NCI-H187 (cell line): ENCODE measurements at places on chromosomes 6 and 20.

DNA sequence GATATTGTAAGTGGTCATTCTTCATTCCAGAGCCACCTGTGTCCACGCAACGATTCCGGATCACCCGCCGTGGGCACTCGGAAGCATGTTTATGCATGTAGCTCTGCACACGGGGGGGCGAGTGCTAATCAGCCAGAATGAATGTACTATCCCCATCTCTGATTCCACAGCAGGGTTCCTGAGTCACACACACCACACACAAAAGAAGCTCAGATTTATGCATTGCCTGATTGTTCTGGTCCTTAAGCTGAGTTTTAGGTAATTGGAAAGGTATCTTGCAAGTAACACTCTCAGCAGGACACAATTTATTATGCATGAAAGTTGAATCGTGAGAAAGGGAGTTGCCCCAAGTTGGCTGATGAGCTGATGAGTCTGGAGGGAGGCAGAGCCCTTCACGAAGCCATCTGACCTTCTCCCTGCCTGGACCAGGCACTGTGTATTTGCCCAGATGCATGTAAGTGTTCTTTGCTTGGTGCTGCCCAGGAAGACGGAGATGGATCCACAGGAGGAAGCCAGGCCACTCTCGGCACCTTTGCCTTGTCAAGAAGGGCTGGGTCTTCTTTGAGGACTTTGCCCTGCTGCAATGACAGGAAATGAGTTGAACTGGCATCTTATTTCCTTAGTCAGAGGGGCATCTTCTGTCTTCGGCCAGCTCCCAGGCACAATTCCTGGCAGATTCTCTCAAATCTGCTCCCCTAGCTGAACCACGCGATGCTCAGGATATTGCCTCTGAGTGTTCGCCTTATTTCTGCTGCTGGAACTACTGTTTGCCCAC lies 141.1 kb downstream of the SYNDIG1 start:
- no peak for DNase-seq

GRCh38 chr6:7052443-7053011 lies 55.2 kb upstream of the RREB1 start:
- no peak for DNase-seq

GRCh38 chr6:82178077-82178758 lies 69.3 kb downstream of the IBTK start:
- no peak for DNase-seq

DNA sequence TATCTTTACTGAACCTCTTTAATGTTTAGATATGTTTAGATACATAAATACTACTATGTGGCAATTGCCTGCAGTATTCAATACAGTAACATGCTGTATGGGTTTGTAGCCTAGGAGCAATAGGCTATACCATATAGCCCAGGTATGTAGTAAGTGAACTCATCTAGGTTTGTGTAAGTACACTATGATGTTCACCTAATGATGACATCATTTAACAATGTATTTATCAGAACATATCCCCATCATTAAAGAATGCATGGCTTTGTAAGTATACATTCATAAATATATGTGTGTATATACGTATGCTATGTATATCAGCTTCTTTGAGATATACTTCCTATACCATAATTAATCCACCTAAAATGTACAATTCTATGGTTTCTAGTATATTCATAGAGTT lies 631.2 kb upstream of the MAN1A1 start:
- DNase-seq: no peak

DNA sequence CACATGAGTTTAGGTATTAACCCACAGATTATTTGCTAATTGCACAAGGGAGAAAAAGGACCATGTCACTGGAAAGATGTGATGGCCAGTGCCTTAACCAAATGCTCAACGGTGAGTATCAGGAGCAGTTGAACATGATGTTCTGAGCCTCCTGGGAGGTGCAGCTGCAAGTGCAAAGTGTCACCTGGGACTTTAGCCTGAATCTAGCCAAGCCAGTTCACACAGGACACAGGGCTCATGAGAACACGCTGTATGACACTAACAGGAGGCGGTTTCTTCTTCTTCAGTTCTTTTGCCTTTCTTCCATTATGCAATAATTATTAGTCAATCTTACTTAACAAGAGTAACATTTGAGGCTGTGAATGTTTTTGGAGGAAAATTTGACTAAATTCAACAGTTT lies 225.3 kb downstream of the THBS2 start:
- no peak for DNase-seq

GRCh38 chr20:48875233-48875913 lies 46.1 kb upstream of the ARFGEF2 start:
- no peak for DNase-seq

- DNase-seq: no peak
Observed at GRCh38 chr6:124490122-124490521, 472.1 kb upstream of the RNF217 start.

- no peak for DNase-seq
Observed at GRCh38 chr20:43379239-43379917, 78.3 kb upstream of the SRSF6 start.

- no peak for DNase-seq
Observed at GRCh38 chr6:152828431-152828830, 77.8 kb downstream of the VIP start.

GRCh38 chr6:145502416-145502815 lies 232.9 kb downstream of the EPM2A start:
- DNase-seq: no peak

DNA sequence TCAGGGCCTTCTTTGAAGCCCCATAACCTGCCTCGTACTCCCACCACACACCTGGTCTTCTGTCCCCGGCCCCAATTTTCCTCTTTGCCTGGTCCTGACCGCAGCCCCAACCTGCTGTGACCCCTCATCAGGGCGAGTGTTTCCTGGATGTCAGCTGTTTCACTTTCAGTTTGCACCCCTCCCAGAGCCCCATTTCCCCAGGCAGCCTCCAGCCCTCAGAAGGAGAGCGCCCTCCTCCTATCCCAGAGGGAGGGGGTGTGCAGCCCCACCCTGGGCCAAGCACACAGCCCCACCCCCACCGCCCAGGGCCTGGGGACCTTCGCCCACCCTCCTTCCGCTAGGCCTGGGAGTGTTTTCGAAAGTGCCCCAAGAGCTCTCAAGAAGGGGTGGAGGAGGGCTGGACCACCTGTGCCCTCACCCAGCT lies 1.5 kb downstream of the BAK1 start:
- no peak for DNase-seq

DNA sequence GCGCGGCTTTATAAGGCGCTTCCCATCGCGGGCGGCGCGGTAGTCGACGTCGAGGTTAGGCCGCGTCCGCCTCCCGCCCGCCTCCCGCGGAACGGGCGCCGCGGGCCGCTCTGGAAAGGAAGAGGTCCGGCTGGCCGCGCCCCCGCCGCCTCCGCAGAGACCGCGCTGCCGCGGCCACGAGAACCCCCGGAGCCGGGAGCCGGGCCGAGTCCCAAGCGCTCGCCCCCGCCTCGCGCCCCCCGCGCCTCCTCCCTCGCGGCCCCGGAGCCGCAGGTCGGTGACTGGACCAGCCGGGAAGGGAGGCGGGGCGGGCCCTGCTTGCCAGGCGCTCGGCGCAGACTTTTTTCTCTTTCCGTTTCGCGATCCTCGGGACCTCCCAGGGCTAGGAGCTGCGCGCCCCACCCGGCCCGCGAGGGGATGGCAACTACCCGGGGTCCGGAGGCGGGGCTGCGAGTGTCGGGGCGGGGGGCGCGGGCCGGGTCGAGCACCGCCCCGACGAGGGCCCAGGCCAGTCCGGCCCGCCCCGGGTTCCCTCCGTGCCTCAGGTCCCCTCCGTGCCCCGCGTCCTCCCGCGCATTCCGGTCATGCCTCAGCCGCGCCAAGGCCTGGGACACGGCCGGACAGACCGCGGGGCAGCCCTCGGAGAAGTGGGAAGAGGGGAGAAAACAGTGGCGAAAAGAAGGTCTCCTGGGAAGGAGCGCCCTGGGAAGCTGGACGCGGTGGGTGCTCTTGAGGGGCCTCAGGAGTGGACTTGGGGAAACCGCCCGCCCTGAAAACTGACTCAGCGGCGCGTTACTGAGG lies 417 bp upstream of the PXDC1 start:
- no peak for DNase-seq

DNA sequence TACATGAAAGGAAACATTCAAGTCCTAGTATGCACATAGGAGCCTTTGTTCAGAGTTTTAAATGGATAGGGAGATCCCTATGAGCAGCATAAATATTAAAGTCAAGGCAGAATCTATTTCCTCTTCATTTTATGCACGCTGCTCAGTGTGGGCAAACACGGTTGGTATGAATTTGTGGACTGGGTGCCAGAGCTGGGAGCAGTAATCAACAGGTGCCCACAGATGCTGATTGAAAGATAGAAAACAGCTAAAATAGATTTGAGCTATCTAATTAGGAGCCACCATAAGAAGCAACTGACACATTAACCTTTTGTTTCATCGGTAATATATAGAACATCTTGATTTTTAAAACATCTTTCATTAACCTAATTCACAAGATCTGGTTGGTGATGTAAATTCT lies 175.5 kb downstream of the EYS start:
- no peak for DNase-seq

DNA sequence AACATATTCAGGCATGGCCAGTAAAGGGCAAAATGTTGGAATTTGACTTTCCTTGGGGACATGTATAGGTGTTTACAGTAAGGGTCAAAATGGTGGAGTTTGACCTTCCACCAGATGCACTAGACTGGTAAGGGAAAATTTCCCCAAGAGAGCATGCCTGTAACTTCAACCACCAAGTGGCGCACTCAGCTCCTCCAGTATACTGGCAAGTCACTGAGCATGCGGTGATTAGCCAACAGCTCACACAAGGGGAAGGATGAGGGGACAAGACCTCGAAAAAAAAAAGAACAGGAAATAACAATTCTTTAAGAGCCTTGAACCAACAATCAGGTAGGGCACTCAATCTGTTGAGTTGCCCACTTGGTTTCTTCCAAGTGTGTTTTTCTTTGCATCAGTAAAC lies 140.9 kb downstream of the EYS start:
- no peak for DNase-seq

GRCh38 chr6:166655251-166655650 lies 28.2 kb upstream of the RPS6KA2 start:
- no peak for DNase-seq

GRCh38 chr6:125717120-125717731 lies 32.2 kb upstream of the HEY2 start:
- no peak for DNase-seq

DNA sequence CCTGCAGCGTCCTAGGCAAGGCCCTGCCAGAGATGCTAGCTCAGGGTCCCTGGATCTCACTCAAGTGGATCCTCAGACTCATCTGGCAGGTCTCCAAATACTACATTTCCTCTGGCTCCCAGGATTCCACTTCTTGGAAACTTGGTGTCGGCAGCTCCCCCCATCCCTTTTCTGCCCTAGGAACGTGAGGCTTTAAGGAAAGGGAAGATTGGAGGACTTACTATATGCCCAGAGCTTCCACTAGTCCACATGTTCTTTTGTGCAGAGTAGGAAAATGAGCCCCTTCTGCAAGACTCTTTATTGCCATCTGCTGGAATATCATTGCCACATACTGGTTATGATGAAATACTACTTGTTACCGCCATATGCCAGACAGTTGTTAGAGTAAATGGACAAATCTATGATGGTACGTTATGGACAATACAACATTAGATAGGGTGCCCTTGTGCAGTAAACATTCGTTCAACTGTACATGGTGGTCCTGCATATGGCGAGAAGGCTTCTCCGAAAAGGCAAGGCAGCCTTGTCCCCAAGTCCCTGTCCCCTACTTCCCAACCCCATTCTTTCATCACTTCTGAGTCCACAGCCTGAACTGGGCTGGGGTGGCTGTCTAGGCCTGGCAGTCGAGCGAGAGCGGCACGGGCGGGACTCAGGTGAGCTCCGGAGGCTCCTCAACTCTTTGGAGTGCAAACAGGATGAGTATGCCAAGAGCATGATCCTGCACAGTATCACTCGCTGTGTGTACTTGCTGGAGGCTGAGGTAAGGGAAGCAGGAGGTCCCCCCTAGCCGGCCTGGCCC lies 780 bp downstream of the ARMC12 start:
- DNase-seq: peak; percentile 4

DNA sequence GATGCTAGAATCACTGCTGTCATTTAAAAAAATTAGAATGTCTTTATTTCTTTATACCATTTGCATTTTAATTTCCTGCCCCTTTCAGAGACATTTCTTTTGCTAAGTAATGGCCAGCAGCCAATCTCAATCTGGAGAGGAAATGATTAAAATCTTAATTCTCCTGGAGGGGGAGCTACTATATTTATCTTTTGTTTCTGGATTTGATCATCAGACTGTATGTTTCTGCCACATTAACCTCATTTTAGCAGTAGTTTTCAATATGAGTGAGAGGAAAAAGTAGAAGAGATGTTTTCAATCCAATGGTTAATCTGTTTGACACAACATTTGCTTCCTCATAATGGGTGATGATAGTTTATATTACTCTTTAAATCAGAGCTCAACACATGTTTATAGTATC lies 138.0 kb downstream of the FUT9 start:
- no peak for DNase-seq

GRCh38 chr6:163707387-163708355 lies 293.2 kb downstream of the QKI start:
- no peak for DNase-seq

GRCh38 chr6:37741757-37742400 lies 44.2 kb upstream of the MDGA1 start:
- no peak for DNase-seq

- DNase-seq: no peak
Observed at GRCh38 chr6:73710470-73710869, 14.5 kb downstream of the CD109 start.

DNA sequence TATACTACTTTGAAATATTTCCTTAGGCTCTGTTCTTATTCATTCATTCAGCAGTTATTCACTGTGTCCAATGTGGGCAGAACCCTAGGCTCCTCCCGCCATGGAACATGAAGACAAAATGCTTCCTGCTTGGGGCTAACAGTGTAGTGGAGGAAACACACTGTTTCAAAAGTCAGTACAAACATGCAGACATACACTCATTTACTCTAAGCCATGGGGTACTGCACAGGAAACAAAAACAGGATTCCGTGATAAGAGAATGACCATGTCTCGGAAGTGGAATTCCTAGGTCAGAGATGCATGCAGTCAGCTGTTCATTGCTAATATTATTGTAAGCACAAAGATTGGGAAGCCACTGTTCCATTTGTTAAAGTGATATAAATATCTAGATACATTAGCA lies 18.4 kb upstream of the FAM209A start:
- DNase-seq: no peak

GRCh38 chr6:20837189-20837588 lies 302.9 kb downstream of the CDKAL1 start:
- DNase-seq: no peak

GRCh38 chr6:43722920-43723545 lies 35.4 kb upstream of the MRPS18A start:
- no peak for DNase-seq

DNA sequence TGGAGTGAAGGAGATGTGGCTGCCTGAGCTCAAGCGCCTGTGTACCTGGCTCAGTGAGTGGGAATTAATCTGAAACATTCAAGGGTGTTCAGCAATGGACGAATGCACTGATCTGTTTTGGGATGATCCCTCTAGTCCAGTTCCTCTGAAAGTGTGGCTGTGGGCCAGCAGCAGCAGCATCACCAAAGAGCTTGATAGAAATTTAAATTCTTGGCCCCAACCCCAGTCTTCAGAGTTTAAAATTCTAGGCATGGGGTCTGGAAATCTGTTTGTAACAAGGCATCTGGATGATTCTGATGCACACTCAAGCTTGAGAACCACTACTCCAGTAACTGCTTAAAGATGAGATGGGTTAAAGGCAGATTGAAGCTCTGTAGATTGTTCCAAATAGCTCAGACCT lies 59.2 kb downstream of the STMND1 start:
- no peak for DNase-seq

- DNase-seq: no peak
Observed at GRCh38 chr6:15338476-15338875, 92.6 kb downstream of the JARID2 start.
